Activated naive CD8-positive, alpha-beta T cell treated with anti-CD3 and anti-CD28 coated beads for 36 hours (primary cell): ENCODE measurements at places on chromosomes 12 and 14. TPM values are rescaled to one million over a fixed set of nuclear protein-coding genes. Genes with fewer than 3 reads are reported as not detected.

GRCh38 chr12:124454352-124454725 is 113.1 kb downstream of the NCOR2 start:
- peaks cover 47% of the 10 kb centered on the region for H3K4me1 ChIP-seq
- H3K4me3 ChIP-seq: no peak overlapping the region
- H3K36me3 ChIP-seq: peaks cover 24% of the 10 kb centered on the region
- DNase-seq: no peak
- no peaks in the 10 kb centered on the region for H3K27me3 ChIP-seq
- H3K27ac ChIP-seq: peak overlapping the region; percentile 45

DNA sequence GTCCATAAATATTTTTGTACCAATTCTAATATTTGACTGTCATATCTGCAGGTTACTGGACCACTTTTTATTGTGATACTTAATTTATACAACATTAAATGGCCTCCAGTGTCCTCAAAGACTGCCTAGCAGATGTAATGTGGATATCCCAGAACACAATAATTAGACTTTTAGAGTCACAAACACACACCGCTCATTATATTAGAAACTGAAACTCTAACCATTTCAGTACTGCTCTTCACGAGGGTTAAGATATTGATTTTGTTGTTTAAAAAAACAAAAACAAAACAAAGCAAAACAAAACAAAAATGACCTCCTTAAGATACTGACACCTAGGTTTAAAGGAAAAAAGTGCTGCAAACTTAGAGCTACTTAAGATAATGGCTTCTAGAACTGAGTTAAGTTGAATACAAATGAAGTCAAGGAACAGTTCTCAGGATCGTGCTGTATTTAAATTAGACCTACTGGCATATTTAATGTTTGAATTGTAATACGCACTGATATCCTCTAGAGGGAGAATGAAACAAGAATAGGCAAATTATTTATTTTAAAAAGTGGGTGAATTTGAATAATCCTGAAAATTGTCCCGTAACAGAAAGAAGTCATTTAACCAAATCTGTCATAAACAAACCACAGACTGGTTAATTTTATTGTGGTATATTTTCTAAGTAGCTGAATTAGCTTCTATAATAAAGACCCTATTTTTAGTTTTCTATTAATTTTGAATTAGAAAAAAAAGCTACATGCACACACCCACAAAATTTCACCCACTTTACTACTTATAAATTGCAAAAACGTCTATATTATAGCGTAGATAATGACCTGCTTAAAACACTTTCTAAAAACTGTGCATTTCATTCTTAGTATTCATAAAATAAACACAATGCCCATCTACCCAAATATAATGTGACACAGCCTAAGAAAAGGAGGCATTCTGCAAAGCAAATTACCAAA is 395.2 kb upstream of the DCN start:
- no peaks in the 10 kb centered on the region for H3K27me3 ChIP-seq
- H3K4me3 ChIP-seq: peak overlapping the region; percentile 70
- peaks cover 16% of the 10 kb centered on the region for H3K4me1 ChIP-seq
- H3K27ac ChIP-seq: peak overlapping the region; percentile 59

- H3K4me3 ChIP-seq: no peak overlapping the region
- no peak for DNase-seq
- peaks cover 3% of the 10 kb centered on the region for H3K36me3 ChIP-seq
Measured at GRCh38 chr14:23938823-23939222, 14.7 kb upstream of the DHRS4 start.

DNA sequence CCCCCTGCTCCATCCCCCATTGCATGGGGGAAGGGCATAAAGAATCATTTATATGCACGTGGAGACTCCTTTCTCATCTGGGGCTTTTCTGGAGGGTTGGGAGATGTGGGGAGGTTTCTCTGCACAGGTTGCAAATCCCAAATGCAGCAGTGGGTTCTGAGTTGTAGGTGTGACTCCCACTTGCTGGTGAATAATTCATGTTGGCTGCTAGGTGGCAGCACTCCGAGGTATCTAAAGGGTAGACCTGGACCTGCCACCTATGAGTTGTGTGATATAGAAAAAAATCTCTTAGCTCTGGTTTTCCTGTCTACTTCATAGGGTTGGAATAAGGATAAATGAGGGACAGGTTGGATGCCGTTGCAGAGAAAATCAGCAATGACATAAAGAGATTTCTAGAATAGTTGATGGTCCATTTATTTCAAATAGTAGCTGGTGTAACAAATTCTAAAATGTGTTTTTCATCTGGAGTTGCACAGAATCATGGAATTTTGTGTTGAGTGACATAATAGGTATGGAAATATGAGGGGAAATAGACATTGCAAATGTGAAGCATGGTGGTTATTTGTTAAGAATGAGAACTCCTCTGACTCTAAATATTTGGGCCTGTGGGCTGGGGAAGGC is 4.6 kb downstream of the MARCHF9 start:
- peaks cover 37% of the 10 kb centered on the region for H3K4me1 ChIP-seq
- peaks cover 34% of the 10 kb centered on the region for H3K36me3 ChIP-seq
- no peak overlapping the region for H3K4me3 ChIP-seq
- peak; percentile 39 for DNase-seq

KLRC1 gene
- total RNA-seq: 0.52 TPM

DIO3 gene
- not detected for total RNA-seq

DNA sequence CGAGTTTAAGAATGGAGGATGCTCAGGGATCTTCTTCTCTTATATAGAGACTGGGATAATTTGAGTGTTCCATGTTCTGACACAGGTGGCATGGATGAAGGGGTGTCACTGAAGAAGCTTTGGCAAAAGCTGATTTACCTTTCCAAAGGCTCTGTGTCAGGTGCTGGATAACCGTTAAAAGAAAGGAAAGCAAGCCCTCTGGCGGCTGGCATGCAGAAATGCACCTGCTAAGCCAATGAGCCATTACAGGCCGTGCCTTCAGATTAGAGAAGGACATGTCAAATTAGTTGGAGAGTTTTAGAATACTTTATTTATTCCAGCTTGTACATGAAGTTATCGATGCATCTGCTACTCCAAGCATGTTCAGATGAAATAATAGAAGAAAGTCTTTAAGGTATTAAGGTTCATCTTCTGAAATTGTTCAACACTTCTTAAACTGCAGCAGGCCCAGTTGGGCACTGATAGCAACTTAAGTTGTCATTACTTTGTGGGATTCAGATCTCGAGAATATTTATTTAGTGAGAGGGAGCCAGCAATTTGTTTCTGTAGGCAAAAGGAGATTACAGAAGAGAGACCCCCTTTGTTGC is 678.2 kb downstream of the NRXN3 start:
- peak; percentile 5 for DNase-seq
- no peaks in the 10 kb centered on the region for H3K4me1 ChIP-seq
- no peak overlapping the region for H3K27ac ChIP-seq
- no peaks in the 10 kb centered on the region for H3K36me3 ChIP-seq
- no peak overlapping the region for H3K4me3 ChIP-seq

GRCh38 chr12:104569346-104570173 is 112.8 kb downstream of the CHST11 start:
- peak overlapping the region; percentile 64 for H3K4me3 ChIP-seq
- DNase-seq: peak; percentile 55
- H3K27ac ChIP-seq: peak overlapping the region; percentile 75
- H3K4me1 ChIP-seq: peaks cover 42% of the 10 kb centered on the region

TAS2R20 gene
- 0.30 TPM for total RNA-seq

DNA sequence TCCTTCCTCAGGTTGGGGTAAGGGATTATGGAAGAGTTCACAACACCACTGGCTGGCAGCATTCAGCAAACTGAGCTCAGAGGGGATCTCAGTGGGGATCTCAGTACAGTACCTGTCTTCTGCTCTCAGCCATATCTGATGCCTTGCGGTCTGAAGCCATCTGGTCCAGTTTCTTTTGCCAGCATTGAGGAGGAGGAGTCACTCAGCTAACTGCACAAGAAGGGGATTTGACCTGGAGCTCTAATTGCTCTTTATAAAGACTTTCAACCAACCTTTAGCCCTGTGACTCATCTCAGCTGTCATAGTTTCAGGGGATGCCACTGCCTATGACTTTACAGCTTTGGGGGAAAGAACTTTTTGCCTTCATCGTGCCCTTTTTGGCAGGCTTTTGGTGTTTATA is 44.9 kb downstream of the JKAMP start:
- H3K27ac ChIP-seq: no peak overlapping the region
- H3K4me3 ChIP-seq: no peak overlapping the region
- H3K27me3 ChIP-seq: peaks cover 24% of the 10 kb centered on the region
- DNase-seq: no peak
- no peaks in the 10 kb centered on the region for H3K36me3 ChIP-seq
